ENCODE measurements at places on chromosomes 1 and 21.

DNA sequence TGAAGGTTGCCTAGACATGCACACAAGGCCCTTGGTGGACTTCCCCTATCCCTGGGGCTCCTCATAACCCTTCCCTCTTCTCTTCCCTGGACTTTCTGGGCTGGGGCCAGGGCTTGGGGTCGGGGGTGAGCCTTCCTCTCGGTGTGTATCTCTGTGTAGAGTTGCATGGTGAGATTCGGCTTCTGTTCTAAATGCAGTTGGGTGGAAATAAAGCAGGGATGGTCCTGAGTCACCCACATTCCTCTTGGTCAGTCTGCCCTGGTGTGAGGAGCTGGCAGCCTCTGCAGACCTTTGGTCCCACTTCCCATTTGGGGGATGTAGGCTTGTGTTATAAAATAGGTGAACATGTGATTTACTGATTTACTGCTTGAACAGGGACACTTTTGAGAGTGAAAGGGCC lies 38.0 kb downstream of the ADARB1 start:
- DNase-seq: no peak

GRCh38 chr1:115723756-115724155 lies 44.8 kb downstream of the CASQ2 start:
- no peak for DNase-seq

GRCh38 chr1:224502459-224503160 lies 68.0 kb upstream of the WDR26 start:
- no peak for DNase-seq

- no peak for DNase-seq
These were observed 125.9 kb downstream of the CCDC185 start for GRCh38 chr1:223519116-223519515.

Data from cardiac septum (tissue), 1 donor.